ENCODE measurements at places on chromosomes 4 and X.

- no peak for DNase-seq
These were observed 41.4 kb downstream of the CLDN34 start for GRCh38 chrX:10008483-10009056.

DNA sequence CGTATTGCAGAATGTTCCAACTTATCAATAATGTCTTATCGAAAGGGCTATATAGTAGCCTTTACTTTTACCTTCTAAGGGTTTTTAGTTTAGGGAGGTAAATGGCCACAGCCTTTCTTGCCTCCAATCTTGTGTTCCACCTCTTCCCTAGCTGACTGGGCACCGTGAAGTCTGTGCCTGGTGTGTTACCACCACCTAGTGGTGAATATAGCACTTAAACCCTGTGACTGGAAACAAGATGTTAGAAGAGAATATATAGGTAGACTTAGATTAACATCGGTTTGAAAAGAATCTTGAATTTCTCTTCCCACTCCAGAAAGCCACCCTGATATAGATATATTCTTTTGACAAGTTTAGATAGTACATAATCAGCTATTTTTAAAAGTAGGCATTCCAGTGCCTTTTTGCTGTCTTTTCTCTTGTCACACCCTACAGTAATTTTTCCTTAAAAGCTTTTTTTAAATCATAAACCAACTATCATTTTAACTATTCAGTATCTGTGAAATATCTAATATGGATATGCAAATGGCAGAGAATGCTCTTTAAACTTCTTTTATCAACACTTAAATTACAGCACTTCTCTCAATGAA is 27.8 kb upstream of the ADH7 start:
- peak; percentile 52 for DNase-seq

DNA sequence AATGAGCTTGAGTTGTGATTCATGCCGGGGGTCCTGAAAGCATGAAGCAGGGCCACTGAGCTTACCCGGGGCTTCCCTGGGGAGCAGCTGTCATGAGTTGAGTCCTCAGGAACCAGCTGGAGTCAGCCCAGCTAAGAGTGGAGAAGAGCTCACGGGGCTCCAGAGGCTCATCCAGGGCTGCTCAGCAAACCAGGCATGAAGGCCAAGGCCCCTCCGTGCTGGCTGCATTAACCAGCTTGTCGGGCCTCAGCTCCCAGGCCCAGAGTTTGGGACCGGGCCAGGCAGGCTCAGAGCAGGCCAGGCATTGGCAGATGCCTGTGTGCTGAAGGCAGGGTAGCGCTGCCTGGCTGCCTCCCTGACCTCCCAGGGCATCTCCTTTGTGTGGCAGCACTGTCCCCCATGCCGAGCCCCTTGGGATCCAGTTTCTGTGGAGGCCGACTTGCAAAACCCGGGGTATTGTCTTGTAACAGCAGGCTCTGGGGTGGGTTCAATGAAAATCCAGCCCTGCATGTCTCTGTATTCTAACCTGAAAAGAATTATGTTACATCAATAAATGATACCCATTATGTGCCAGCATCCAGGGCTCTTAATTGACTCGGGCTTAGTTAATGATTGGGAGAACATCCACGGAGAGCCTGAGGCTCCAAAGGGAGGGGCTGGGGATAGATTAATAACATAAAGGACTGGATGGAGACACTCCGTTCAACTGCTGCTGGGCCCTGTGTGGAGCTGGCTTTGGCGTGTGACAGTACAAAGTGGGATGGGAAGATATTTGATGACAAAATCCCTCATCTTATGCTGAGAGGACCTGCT is 68.0 kb upstream of the MSX1 start:
- DNase-seq, result no peak

- DNase-seq, result no peak
These were observed 43.6 kb upstream of the AFAP1 start for GRCh38 chr4:7983296-7983695.

DNA sequence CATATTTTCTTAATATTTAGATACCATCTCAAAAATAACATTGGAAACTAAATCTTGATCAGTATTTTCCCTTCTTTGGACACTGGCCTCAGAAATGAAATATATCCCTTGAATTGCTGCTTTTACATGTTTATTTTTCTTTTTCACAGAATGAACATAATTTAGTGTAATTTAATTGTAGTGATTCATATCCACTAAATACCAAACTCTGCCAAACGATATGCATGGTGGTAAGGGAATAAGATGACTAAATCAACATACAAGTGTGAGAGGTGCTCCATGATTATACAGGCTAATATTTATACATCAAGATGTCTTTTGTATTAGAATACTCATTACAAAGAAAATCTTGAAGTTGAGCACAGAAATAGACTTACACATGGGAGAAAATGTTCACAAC is 216.8 kb upstream of the PACRGL start:
- no peak for DNase-seq

GRCh38 chr4:26083987-26084386 is 170.0 kb downstream of the SMIM20 start:
- peak; percentile 45 for DNase-seq

DNA sequence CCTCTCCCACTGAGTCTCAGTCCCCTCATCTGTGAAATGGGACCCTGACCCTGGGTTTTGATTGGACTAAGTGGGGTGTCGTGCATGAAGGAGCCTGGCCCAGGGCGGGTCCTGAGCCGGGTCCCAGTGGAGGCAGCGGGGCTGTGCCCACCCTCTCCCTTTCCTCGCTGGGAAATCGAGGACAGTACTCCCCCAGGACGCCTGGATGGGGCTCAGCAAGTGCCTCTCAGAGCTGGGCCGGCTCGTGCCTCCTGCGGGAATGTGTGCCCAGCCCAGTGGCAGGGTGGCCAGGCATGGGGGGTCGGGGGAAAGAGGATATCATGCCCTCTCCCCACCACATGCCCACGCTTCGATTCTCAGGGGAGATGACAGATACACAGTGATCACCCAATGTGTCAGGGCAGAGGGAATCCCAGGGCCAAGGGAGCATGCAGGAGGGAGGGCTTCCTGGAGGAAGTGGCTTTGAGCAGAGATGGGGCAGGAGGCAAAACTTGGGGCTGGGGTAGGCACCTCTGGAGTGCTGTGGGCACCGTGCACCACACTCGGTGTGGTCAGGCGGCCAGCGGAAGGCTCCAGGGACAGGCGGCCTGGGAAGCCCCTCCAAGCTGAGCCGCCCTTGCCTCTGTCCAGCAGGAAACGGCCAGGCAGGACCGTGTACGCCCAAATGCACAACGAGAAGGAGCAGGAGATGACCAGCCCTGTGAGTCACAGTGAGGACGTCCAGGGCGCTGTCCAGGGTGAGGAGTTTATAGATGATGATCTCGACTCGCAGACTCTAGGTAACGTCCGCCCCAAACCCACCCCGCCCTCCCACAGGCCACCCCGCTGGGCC is 203.0 kb downstream of the AFAP1 start:
- DNase-seq, result no peak

GRCh38 chr4:4655901-4656300 is 114.1 kb upstream of the STX18 start:
- no peak for DNase-seq

- DNase-seq, result no peak
These were observed 45.1 kb downstream of the SPATA4 start for GRCh38 chr4:176150356-176150682.

GRCh38 chrX:14801136-14801535 is 71.7 kb downstream of the FANCB start:
- no peak for DNase-seq

GRCh38 chr4:86441175-86441936 is 81.5 kb upstream of the MAPK10 start:
- DNase-seq, result no peak

DNA sequence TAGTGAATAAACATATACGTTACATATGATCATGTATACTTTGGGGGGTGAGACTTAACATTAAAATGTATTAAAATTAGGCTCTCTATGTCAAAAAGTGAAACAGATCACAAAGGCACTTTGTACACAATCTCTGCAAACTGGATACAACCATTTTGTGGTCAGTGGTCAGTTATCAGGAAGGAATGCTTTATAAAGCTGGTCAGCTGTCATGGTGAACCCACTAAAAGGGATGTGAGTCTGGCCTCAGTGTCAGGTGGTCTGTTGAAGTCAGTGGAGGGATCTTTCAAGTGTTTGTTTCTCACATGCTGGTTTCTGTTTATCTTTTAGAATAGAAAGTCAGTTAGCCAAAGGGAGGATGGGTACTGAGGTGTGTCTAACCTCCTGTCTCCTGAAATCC is 875.5 kb upstream of the INTU start:
- no peak for DNase-seq

GRCh38 chr4:52892880-52893279 is 30.8 kb downstream of the RASL11B start:
- DNase-seq, result no peak

- no peak for DNase-seq
These were observed 738 bp upstream of the TSPAN5 start for GRCh38 chr4:98659106-98659592.

- no peak for DNase-seq
These were observed 49.3 kb upstream of the EPGN start for GRCh38 chr4:74258963-74259362.

DNA sequence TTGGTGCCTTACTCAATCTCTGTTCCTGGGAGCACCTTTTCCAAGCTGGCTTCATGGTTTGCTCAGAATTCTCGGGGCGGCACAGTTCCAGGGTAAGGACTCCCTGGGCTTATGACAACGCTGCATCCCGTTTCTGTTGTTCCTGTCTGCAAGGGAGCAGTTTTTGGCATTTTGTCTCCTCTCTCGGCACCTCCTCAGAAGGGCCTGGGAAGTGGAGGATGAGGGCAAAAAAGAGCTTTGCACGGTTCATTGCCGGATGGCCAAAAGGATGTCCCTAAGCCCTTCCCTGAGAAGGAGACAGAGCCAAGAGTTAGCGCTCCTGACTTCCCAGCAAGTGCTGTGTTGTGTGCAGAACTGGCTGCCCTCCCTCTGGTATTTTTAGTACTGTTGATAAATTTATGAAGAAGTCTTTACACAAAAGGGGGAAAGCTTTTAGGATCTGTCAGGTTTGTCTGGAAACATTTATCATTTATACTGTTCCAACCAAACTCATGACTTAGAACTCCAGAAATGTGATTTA is 13.4 kb downstream of the SRD5A3 start:
- no peak for DNase-seq

DNA sequence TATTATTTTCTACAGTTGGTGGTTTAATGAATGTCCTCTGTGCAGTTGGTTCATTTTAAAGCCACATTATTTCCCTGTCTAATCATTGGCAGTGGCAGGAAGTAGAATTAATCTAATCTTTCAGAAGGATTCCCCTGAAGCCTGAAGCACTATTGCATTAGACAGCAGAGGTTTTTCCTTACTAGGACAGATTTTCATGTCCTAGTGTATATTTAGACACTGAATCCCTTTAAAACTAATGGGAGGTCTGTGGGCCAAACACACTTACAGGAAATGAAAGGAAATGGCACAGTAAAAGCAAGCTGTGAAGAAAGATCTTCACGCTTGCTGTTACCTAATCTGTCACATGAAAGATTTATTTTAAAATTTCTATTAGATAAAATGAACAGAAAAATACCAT is 165.2 kb downstream of the SLC39A8 start:
- DNase-seq, result no peak
